ENCODE measurements at places on chromosomes 3 and 15.
A peak's percentile ranks its signal among the peaks of the same experiment; 100 is the strongest.

GRCh38 chr3:76872999-76873398 lies 166.9 kb upstream of the ROBO2 start:
- no peak for DNase-seq

- DNase-seq, result no peak
Observed at GRCh38 chr15:27582726-27583410, 516.2 kb downstream of the OCA2 start.

- no peak for DNase-seq
Observed at GRCh38 chr15:98322581-98322980, 325.8 kb upstream of the IGF1R start.

GRCh38 chr15:101434032-101434920 lies 55.2 kb downstream of the PCSK6 start:
- no peak for DNase-seq

- no peak for DNase-seq
Observed at GRCh38 chr3:30615615-30616346, 9.4 kb downstream of the TGFBR2 start.

GRCh38 chr3:25214034-25214433 lies 214.0 kb upstream of the RARB start:
- no peak for DNase-seq

DNA sequence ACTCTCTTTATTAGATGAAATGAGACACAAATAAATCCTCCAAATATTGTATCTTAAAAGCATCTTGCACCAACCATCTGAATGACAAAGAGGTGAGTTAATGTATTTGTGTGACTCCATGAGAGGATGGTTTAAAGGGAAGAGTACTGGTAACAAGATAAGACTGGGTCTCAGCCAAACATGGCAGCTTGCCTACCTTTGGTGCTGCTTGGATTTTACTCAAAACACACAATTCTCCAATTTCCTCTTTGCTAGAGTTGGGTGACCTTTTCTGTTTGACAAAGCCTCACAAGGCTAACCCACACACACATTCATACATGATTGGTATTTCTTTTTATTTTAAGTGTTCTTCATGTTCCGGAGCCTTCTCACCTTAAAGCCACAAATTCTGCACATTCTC lies 506.4 kb downstream of the FGF12 start:
- DNase-seq, result no peak

GRCh38 chr15:33982516-33982915 lies 14.2 kb downstream of the CHRM5 start:
- no peak for DNase-seq

DNA sequence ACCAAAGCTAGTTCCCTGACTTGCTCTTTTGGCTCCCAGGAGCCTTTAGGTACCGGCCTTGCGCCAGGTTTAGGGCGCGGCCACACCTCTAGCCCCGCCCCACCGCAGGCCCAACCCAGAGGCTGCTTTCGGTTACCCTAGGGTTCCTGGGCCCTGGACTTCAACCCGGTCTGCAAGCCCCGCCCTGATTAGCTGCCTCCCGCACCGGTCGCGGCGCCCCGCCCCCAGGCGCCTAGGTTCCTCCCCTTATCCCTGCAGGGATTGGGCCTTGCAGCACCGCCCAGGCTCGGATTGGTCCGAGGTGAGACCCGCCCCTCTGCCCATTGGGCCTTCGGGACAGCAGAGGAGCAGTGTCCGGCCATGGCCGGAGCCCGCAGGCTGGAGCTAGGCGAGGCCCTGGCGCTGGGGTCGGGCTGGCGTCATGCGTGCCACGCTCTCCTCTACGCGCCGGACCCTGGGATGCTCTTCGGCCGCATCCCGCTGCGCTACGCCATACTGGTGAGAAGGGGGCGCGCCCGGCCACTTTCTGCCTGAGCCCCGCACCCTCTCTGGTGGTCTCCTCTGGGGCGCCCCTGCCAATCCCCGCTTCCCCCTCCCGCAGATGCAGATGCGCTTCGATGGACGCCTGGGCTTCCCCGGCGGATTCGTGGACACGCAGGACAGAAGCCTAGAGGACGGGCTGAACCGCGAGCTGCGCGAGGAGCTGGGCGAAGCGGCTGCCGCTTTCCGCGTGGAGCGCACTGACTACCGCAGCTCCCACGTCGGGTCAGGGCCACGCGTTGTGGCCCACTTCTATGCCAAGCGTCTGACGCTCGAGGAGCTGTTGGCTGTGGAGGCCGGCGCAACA lies at the start of gene NUDT16:
TSS of gene NUDT16 (plus strand) at position 330 of the 847 bp plus-strand sequence. CDS start at position 361, 31 bp downstream.
- peak; percentile 98 for DNase-seq

DNA sequence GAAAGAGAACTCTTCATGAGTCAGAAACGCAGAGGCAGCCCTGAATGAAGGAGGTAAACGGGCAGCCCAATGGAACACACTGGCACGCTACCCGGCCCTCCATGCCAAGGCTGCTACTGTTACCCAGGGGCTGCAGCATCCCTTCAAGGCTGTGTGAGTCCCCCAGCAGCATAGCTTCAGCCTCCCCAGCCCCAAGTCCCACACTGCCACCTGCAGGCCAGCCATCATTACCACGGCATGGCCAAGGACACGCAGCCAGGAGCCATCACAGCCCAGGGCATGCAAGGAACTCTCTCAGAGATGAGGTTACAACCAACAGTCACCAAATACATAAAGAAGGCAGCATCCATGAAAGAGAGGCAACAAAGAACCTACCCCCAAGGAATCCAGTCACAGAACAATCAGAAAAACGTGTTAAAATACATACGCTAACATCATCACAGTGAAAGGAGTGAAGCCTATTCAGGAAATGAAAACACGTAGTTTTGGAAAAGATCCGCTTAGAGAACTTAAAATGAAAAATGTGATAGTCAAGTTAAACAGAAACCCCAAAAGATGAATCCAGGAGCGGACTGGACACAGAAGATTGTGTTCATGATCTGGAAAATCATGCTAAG lies 22.4 kb downstream of the PLA2G4F start:
- DNase-seq, result peak; percentile 34

- no peak for DNase-seq
Observed at GRCh38 chr3:123719862-123720453, 135.1 kb upstream of the HACD2 start.

DNA sequence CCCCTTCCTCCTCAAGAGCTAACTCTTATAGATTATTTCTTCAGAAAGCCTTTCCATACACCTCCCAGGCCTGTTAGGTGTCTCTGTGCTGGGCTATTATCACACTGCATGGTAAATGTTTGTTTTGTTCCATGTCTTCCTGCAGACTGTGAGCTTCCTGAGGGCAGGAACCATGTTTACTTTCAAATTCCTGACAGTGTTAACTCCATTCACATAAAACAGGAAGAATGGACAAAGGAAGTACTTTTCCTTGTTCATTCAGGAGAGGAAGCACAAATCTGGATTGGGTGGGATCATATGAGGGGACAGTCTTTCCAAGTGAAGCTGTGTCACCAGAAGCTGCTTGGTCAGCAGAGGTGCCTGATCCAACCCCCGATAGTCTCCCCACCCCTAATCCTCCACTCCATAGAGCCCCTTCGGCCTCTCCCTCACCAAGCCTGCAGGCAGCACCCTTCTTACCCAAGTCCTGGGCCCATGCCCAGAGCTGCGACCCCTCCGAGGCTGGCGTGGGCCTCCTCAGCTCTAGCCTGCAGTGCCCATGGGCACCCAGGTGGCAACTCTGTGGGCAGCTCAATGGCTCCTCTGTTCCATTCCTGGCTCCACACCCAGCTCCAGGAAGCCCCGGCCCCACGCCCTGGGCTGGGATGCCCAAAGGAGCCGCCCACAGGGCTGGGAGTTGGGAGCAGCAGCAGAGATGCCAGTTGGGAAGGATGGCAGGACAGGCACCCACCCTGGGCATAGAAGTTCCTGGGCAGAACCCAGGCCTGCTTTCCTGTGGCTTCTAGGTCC lies 6.9 kb downstream of the SHF start:
- DNase-seq, result no peak

DNA sequence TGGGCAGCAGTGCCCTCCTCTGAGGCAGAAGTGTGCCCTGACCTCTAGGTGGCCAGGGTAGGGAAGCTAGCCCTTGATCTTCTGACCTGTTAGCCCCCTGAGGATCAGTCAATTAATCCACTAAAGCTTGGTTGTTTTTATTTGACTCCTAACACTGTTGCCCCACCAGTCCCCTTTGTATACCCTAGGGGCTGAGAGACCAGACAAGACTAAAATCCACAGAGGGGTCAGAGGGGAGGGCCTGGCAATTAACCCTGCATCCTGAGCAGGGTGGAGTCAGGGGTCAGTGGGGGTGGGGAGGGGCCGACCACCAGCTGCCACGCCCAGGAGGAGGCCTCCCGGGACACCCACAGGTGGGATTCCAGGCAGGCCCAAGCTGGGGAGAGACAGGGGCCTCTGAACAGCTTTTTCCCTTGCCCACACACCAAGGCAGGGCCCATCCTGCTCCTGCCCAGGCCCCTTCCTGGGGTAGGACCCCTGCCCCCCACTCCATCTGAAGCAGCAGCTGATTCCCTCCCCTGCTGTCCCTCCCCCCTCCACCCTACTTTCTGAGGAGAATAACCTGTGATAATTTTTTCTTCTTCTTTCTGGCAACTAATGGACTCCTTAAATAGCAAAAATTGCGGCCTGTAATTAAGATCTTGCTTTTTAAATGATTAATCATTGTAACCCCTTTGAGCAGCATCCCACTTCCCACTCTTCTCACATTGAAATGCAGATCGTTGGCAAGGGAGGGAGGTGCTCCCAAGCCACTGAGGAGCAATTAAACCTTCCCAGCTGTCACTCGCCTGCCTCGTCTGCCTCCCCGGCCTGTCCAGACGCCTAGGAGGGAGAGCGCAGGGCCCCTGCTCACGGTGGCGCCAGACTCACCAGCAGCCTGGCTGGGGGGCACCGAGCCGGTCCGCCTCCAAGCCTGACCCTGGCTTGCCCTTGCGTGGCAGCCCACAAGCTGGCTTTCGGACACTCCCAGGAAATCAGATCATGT lies 51.9 kb downstream of the RHCG start:
- no peak for DNase-seq

DNA sequence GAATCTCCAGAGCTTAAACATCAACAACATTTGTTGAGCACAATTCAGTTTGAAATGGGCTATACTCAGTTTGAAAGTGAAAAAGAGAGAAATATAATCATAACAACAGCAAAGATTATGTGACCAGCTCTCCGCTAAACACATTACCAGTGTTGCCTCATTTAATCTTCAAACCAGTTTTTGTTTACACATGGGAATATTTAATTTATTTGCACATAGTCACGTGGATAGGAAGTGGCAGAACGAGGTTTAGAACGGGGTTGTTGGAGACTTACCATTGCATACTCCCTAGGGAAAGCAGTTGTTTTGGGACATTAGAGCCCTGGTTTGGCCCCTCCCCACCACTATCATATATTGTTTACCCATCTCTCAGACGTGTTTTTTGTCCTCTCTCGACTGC lies 77.2 kb downstream of the IL1RAP start:
- no peak for DNase-seq

DNA sequence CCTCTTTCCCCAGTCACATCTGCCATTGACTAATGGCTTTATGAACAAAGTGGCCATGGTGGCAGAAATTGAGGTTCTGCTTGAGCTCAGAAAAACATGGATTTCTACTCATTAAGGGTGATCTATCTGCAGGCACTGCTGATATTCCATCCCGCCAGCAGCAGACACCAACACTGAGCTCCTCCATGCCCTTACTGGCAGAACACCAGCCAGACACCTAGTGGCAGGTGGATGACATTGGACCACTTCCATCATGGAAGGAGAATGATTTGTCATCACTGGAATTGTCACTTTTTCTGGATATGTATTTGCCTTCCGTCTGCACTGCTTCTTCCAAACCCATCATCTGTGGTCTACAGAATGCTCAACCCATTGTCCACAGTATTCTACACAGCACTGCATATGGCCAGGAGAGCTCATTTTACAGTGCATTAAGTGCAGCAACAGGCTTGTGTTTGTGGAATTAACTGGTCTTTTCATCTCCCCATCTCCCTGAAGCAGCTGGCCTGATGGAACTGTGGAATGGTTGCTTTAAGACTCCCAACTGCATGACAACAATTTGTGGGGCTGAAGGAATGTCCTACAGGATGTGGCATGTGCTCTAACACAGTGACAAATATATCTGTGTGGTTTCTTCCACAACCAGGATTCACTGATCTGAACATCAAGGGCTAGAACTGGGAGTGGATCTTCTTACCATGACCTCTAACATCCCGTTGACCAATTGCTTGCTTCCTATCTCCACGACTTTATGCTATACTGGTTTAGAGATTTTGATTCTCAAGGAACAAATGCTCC lies 103.4 kb downstream of the WNT7A start:
- DNase-seq, result no peak

DNA sequence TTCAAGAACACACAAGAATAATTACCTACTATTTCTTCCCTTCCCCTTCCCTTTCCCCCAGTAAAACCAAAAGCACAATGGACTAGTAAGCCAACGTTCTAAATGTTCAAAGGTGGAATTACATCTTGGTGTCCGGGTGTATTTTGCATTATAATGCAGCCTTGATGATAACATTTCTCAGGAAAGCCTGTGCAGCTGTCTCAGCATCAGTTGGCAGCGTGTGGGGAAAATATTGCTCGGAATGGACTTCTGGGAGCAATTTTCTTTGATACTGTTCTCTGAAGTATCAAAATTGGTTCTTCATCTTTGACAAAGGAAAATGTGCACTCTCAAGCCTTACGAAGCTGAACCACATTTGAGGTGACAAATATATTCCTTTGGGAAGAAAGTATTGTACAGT lies 198.9 kb downstream of the AGBL1 start:
- DNase-seq, result no peak

GRCh38 chr15:40957581-40958051 lies 4.3 kb downstream of the CHAC1 start:
- no peak for DNase-seq

DNA sequence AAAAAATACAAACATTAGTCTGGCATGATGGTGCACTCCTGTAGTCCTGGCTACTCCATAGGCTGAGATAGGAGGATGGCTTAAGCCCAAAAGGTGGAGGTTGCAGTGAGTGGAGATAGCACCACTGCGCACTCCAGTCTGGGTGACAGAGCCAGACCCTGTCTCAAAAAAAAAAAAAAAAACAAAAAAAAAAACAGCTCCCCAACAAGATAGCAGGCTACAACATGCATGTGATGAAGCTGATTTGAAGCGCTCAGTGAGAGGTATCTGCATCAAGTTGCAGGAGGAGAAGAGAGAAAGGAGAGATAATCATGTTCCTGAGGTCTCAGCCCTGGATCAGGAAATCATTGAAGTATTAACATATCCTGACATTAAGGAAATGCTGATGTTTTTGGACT lies 608 bp upstream of the PPCDC start:
- no peak for DNase-seq

DNA sequence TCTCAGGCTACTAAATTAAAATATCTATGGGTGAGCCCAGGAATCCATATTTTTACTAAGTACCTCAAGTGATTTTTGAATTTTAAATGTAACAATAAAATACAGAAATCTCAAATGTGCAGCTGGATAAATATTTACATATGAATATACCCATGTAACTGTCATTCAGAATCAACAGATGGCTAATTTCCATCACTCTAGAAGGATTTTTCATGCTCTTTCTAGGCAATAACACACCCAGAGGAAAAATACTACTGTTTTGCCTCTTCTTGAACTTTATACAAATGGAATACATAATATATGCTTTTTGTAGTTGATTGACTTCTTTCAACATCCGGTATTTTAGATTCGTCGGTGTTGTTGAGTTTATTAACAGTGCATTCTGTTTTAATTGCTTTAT lies 601.3 kb upstream of the NECTIN3 start:
- no peak for DNase-seq

GRCh38 chr3:115553796-115554486 lies 69.4 kb upstream of the GAP43 start:
- DNase-seq, result no peak

GRCh38 chr3:195245531-195245951 lies 25.4 kb downstream of the XXYLT1 start:
- no peak for DNase-seq

Measured in T-helper 2 cell treated with Interferon-gamma antibody and Interleukin-4, amounts not matched to agents 5 μg/mL and 100 μg/mL, for 36 hours (primary cell).